ENCODE measurements at places on chromosomes 7 and 10. TPM values are rescaled to one million over a fixed set of nuclear protein-coding genes. Genes with fewer than 3 reads are reported as not detected.

Gene SUV39H2
- 6.4 TPM for total RNA-seq

DNA sequence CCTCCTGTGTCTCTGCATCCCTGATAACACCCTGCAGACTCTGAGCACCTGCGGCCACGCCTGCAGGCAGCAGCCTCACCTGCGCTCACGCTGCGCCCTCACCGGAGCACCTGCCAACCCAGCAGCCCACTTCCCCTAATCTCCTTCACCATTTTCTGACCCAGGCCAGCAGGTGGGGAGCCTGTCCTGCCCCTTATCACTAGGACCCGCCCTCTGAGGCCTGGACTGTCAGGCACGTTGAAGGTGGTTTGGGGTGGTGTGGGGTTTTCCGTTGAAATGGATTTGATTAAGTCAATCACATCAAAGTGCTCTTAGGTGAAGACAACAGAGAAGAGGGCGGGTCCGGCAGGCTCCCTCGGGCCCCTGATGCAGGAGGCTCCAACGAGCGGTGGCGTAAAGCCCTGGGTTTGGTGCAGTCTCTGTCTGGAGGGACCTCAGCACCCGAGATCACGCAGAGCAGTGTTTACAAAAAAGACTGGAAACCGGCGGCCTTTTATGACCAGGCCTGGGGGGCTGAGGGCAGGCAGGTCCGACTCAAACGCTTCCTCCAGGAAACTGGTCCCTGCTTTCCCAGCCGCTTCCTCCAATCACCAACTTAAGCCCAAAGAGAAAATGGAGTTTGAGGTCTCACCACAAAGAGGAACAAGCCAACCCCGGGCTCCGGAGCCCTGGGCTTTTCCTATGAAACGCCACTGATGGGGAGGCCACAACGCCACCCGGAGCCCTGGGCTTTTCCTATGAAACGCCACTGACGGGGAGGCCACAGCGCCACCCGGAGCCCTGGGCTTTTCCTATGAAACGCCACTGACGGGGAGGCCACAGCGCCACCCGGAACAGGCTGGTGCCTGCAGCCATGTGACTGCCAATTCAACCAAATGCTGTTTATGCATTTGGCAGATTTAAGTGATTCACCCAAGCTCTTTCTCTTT lies 45.5 kb downstream of the DPYSL4 start:
- no peak for DNase-seq

GRCh38 chr7:45984386-45985295 lies 63.6 kb upstream of the IGFBP3 start:
- DNase-seq: no peak

GRCh38 chr10:8359467-8359866 lies 305.0 kb downstream of the GATA3 start:
- DNase-seq: no peak

Gene GNAT3
- total RNA-seq: not detected

GRCh38 chr7:157829491-157829890 lies 492.7 kb downstream of the DNAJB6 start:
- DNase-seq: no peak

DNA sequence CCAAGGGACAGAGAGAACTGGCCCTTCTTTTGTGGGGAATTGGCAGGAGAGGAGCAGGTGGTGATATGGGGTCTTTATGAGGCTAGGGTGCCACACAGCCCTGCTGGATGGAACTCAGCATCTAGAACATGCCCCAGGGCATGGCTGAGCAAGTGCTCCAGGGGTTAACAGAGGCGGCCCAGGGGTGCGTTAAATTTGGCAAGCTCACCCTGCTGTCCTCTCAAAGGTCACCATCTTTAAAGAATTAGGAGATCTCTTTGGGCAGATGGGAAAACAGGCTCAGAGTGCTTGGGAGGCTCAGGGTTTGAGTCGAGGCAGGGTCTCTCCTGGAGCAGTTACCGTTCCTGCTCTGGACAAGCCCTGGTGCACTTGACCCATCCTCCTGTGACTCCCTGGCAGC lies 21.4 kb upstream of the UNC5B start:
- DNase-seq: no peak
